CMK (cell line): ENCODE measurements at places on chromosomes 5 and 9.

DNA sequence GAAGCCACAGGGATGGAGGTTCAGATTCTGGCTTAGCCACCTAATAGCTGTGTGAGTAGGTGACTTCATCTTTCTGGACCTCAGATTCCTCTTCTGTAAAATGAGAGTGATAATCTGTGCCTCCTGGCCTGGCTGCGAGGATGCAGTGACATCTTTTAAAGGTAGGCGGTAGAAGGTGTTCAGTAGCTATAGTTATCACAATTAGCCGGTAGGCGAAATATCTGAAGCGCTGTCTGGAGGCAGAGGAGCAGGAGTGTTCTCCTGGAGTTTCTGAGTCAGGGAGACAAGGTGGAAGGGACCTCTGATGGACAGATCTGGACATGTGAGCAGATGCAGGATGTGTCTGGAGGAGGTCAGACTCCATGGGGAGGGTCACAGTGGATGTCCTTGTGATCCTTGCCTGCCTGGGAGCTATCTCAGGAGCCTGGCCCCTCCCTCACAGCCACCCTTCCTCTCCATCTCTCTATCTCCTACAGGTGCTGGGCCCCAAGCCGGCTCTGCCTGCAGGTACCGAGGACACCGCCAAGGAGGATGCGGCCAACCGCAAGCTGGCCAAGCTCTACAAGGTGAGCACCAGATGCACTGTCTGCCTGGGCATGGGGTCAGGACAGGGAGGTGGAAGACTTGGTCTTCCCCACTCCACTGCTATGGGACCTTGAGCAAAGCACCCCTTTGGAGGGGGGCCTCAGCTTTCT, 45.6 kb downstream of the GSN start:
- DNase-seq: no peak

DNA sequence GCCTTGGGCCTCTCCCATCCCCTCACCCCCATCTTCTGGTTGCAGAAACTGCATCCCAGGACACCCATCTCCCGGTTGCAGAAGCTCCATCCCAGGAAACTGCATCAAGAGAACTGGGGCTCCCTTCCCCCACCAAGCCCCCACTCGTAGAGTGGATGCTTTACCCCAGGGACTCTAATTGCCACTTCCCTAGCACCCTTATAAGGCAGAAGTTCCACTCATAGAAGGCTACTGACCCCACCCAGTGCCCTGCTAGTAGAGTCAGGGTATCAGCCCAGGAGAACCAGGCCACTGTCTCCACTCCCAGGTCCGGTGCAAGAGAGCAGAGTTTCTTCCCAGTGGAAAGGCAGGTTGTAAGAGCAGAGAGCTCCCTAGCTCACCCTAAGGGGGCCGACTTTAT, 12.2 kb upstream of the SYK start:
- no peak for DNase-seq

GRCh38 chr9:125099816-125100215, 43.5 kb downstream of the SCAI start:
- DNase-seq: no peak

DNA sequence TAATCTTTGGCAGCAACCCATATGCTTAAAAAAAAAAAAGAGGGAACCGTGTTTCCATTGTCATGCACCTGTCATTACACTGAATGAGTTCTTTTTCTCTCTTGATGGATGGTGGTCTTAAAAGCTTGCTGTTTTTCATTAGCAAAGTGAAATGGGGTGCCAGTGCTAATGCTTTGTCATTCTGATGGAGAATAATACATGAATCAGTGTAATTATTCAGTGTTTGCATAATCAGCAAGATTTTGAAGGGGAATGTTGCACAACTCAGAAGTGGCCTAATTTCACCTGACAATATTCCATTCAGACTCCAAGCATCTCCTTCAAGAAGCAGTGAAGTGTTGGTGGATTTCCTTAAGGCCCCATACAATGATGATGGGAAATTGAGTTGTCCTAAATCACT, 38.1 kb downstream of the MAP1B start:
- no peak for DNase-seq

GRCh38 chr5:59845730-59846129, 47.8 kb downstream of the PDE4D start:
- DNase-seq: no peak

- DNase-seq: no peak
These were observed 404.0 kb downstream of the PDE4D start for GRCh38 chr5:59489551-59489950.

DNA sequence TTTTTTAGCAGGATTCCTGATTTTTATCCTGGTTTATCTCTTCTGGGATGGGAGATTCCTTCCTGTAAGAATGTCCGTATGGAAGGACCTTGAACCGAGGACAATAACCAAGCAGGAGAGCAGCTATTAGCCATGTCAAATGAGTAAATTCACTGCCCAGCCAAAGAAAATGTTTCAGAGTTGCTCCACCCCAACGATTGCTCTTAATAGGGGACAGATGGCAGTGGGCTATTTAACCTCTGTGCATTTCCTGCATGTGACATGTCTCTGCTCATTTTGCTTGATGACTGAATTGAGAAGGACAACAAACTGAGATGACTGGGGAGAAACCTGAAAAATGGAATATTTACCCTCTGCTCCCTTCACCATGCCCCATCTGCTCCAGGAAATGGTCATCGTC, 479.9 kb upstream of the ZNF462 start:
- DNase-seq: no peak

- DNase-seq: no peak
These were observed 1.1 kb downstream of the CRAT start for GRCh38 chr9:129109537-129109903.

DNA sequence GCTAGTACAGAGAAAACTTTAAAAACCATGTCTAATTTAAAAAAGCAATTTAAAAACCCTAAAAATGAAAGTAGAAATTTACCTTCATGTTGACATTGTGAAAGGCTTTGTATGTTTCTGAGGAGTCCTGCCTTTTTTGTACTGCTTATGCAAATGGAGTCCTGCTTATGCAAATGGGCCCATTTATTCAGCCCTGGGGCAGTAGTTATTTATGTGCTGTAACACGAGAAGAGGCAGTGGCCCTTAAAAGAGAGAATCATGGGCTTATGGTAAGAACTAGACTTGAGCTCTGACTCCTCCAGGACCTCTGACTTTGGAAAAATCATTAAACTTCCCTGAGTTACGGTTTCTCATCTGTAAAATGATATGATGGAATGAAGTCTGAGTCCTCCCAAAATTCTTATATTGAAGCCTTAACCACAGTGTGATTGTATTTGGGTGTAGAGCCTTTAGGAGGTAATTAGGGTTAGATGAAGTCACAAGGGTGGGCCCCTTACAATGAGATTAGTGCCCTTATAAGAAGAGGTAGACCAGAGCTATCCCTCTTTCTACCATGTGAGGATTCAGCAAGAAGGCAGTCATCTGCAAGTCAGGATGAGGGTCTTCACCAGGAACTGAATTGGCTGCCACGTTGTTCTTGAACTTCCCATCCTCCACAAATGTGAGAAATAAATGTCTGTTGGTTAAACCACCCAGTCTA, 447.8 kb upstream of the CD180 start:
- no peak for DNase-seq

GRCh38 chr9:114034196-114034595, 43.9 kb downstream of the AMBP start:
- no peak for DNase-seq

GRCh38 chr9:137314561-137315560, 12.8 kb upstream of the NRARP start:
- no peak for DNase-seq

GRCh38 chr5:170557314-170557713, 53.5 kb downstream of the KCNIP1 start:
- DNase-seq: no peak

DNA sequence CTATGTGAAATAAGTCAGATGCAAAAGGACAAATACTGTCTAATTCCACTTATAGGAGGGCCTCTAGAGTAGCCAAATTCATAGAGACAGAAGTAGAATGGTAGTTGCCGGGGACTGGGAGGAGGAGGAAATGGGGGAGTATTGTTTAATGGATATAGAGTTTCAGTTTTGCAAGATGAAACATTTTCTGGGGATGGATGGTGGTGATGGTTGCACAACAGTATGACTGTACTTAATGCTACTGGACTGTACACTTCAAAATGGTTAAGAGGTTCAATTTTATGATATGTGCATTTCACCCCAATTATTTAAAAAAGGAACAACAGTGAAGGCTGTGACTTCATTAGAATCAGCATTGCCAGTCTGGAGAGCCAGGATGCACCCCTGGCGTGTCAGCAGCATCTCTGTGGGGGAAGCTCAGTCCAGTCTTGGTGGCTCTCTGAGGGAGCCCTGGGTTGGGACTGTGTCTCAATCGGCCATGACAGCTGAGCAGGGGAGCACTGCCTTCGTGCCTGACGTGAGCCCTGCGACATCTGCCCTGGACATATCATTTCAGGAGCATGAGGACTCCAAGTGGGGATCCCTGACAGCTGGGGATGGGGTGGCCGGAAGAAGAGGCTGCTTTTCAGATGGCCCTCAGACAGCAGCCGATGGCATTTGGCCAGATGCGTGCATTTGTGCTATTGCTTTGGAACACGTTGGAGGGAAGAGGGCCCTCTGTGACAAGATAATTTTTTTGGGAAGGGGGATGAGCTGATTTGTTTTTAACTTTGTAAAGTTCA, 130.8 kb upstream of the STC2 start:
- no peak for DNase-seq

GRCh38 chr9:127706836-127707241, at the start of gene CFAP157:
TSS of gene CFAP157 (plus strand) at chr9:127706988. CDS start at chr9:127707032, 44 bp downstream.
- DNase-seq: no peak

DNA sequence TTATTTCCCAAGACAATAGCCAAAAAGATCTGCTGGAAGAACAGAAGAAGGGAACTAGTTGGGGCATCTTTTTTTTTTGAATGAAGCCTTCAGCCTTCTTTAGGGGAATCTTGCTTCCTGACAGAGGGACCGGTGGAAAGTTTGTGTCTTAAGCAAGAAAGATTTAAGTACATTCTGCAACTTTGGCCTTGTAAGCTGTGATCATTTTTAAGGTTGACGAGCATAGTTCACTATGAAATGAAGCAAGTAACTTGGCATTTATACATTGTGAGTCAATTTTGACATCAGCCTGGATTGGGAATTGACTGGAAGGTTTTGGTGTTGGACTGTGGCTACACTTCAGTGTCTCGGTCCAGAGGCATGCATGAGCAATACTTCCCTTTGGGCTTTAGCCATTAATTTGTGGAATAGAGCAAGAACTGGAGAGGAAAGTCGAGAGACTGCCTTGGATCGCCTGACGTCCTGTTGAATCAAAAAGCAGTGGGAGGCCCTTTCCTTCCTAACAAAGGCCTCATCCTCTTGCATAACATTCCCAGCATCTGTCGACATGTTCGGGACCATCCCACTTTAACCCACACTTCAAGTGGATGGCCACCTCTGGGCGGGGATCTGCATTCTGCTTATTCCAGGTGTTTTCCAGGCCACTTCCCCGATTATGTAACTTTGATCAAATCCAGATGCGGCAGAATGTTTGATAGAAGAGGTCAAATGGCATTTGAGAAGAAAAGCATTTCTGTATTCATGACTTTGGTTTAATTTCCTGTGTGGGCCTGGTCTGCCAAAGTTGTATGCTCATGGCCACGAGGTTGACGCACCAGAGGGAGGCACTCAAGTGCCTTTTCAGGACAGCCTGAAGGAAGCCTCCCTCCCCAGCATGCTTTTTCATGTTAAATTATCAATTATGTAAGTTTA, 12.5 kb downstream of the ABL1 start:
- DNase-seq: no peak

DNA sequence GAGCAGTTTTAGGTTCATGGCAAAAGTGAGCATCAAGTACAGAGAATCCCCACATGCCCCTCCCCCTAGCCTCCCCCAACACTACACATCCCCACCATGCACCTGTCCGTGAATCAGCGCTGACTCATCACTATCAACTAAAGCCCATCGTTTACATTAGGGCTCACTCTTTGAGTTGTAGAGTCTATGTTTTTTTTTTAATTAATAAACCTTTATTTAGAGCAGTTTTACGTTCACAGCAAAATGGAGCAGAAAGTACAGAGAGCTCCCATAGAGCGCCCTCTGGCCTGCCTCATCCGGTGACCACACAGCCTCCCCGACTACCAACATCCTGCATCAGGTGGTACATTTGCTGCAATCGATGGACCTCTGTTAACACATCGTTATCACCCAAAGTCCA, 47.9 kb upstream of the UNC5A start:
- DNase-seq: no peak

DNA sequence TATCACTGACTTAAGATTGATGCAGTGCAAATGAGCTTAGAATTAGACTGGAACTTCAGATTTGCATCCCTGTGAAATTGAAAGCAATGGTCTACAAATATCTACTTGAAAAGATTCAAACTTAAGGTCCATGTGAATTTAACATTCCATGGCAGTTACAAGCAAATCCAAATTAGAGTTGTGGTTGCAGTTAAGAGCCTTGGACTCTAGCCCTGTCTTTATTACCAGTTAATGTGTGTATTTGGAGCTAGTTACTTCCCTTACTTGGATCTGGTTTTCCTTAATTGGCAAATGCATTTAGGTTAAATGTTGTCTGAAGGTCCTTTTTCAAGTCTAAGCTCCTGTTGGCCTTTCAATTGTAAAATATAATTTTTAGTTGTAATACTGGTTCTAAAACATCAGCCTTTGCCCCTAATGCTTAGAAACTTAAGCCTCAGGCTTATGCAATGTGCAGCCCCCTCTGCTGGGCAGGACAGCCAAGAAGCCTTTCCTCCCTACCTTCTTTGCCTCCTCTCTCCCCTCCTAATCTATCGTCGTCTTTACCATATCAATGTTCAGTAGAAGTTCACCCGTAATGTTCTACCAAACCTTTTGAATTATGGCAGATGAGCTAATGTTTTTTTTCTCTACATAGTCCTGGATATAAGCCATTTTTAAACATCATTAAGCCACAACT, 59.5 kb downstream of the ERMP1 start:
- no peak for DNase-seq

DNA sequence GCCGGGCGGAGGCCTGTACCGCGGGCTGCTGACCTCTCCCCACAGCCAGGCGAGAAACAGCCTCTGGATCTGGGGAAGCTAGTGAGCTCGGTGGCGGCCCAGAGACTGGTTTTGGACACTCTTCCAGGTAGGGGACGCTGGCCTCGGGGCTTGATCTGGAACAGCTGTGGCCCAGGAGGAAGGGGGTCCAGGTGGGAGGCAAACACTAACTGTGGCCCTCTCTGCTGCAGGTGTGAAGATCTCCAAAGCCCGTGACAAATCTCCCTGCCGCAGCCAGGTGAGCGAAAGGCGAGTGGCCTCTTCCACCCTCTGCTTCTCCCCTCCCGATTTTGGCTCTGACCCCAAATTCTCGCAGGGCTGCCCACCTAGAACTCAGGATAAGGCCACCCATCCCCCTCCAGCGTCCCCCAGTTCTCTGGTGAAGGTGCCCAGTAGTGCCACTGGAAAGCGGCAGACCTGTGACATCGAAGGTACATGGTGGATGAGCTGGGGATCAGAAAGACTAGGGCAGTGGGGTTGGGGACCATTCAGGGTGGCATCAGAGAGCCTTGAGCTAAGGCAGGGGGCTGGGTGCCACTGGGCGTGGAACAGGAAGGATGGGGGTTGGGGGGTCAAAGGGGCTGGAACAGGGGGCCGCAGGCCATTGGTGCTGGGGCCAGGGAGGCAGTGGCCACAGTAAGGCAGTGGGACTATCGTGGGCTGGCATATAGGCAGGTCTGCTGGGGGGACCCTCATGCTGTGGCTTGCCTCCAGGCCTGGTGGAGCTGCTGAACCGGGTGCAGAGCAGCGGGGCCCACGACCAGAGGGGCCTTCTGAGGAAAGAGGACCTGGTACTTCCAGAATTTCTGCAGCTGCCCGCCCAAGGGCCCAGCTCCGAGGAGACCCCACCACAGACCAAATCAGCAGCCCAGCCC, 12.9 kb upstream of the SLC34A1 start:
- DNase-seq: no peak
